DMS53 (cell line): ENCODE measurements at places on chromosomes 11 and 22.

GRCh38 chr11:12330485-12331231 is 46.7 kb upstream of the PARVA start:
- peak; percentile 57 for DNase-seq

- no peak for DNase-seq
These were observed 39.6 kb downstream of the AP2A2 start for GRCh38 chr11:965206-965775.

- no peak for DNase-seq
These were observed 52.4 kb downstream of the SYT13 start for GRCh38 chr11:45233804-45234170.

DNA sequence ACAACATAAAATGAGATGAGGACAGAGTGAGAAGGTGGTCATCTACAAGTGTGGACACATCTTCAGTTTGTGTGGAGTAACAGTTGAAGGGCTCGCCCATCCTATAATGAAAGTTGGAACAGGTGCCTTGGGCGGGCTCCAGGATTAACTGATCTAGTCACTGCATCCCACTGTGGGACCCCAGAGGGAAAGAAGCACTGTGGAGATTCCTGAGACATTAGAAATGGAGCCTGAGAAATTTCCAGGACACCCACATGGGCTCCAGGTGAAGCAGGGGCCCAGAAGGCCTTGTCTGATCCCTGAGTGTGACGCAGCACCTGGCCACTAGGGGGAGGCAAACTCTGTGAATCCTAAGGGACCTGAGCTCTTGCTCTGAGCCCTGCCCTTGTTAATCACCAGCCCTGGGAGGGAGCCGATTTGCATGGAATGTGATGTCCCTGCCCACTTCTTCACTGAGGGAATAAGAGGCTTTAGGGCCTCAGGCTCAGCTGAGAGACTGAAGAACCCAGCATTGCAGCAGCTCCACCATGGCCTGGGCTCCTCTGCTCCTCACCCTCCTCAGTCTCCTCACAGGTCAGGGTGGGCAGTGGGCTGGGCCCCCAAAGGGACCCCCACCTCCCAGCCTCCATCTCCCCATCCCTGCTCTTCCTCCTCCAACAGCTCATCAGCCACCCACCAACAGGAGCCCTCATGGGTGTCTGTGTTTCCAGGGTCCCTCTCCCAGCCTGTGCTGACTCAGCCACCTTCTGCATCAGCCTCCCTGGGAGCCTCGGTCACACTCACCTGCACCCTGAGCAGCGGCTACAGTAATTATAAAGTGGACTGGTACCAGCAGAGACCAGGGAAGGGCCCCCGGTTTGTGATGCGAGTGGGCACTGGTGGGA is 98.4 kb downstream of the VPREB1 start:
- DNase-seq: peak; percentile 87

DNA sequence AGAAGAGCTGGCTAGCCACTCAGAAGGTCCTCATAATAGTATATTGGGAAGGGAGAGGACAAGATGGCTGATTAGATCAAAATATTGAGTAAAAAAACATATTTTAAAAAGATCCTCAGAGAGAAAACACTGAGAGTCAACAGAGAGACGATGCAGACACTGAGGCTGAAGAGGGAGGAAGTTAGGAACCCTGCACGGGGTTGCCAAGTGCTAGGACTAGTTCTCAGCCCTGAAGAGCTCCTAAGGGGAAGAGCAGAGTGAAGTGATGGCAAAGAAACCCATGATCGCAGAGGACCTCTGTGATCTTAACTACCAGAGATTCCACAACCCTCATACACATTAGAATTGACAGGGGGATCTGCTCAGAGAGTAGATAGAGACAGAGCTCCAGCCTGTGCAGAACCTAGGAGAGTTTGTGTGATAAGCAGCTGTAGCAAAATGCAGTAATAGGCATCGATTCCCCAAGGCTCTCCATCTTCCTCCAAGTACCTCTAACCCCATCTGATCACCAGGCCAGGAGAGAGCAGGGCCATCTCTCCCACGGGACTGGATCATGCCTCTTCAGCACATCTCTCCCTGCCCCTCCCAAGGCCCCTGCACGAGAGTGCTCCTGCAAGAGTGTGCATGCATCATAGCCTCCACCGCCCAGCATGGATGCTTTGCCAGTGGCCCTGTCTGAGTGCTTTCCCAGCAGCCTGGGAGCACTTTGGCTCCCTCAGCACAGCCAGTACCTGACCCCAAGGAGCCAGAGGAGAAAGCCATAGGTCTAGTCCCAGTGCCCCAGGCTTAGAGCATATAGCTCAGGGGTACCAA is 41.2 kb upstream of the ARL14EP start:
- DNase-seq: no peak

DNA sequence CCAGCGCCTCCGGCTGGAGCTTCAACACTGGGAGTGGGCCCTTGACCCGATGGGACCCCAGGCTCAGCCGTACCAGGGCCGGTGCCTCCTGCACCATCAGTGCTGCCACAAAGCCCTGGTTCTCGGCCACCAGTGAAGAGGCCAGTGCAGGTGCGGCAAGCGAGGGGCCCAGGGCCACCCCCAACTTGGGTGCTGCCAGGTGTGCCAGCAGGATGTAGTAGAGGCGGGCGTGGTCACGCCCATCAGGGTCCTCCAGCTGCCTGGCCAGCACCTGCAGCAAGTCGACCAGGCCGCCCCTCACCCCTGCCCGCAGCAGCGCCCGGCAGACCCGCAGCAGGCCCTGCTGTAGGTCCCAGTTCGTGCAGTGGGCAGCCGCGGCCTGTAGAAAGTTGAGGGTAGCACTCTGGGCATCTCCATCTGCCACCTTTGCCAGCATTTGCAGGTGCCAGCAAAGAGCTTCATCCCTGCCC is 2.3 kb downstream of the AP5B1 start:
- no peak for DNase-seq

DNA sequence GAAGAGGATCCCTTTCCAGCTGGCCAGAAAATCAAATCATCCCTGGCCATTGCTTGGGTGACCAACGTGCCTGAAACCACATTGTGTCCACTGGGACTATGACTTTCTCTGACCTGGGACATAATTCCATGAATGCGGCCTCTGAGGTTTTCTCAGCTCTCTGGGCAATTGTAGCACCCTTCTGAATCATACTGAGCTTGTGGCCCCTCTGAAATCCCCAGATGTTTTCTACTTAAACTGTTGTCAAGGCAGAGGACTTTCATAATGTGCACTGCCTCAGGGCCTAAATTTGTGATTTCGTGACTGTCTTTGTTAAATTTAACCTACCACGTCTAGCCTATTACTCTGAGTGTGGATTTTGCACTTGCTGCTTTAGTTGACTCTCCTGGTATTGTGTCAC is 321.1 kb upstream of the PLET1 start:
- DNase-seq: no peak

GRCh38 chr22:19103880-19104821 is 18.1 kb downstream of the DGCR2 start:
- DNase-seq: peak; percentile 31

DNA sequence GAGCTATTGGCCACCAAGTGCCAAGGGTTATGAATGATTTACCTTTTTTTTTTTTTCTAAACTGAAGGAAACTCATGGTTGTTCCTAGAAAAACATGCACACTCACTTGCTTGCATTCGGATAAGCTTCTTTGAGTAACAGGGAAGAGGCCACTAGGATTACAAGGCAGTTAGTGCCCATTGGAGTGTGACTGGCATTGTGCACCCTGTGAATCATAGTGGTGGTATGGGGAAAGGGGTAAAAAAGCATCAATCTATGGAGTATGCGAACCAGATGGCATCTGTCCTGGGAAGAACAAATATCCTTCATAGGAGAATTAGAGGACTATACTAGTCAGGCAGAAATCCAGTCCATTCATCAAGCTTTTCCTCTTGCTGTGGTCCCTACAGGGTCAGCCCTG is 24.2 kb downstream of the CD44 start:
- DNase-seq: peak; percentile 3
